ENCODE measurements at places on chromosomes 1 and 21.

- peak; percentile 35 for DNase-seq
These were observed 12.4 kb downstream of the NEXN start for GRCh38 chr1:77900687-77901293.

GRCh38 chr1:176692988-176693696 is 230.2 kb downstream of the PAPPA2 start:
- no peak for DNase-seq

DNA sequence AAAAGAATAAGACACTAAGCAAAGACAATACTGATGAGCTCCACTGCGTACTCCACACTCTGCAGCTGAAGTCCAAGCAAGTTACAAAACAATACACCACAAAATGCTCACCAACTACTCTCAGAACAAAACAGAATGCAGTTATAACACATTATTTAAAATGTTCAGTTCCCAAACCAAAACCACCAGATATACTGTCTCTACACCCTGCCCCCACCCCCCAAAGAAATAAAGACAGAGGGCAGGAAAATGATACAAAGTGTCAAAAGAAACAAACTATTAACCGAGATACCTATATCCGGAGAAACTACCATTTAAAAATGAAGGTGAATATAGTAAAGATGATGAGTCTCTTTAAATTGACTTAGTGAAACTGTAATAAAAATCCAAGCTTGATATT is 623.0 kb downstream of the KIF26B start:
- no peak for DNase-seq

DNA sequence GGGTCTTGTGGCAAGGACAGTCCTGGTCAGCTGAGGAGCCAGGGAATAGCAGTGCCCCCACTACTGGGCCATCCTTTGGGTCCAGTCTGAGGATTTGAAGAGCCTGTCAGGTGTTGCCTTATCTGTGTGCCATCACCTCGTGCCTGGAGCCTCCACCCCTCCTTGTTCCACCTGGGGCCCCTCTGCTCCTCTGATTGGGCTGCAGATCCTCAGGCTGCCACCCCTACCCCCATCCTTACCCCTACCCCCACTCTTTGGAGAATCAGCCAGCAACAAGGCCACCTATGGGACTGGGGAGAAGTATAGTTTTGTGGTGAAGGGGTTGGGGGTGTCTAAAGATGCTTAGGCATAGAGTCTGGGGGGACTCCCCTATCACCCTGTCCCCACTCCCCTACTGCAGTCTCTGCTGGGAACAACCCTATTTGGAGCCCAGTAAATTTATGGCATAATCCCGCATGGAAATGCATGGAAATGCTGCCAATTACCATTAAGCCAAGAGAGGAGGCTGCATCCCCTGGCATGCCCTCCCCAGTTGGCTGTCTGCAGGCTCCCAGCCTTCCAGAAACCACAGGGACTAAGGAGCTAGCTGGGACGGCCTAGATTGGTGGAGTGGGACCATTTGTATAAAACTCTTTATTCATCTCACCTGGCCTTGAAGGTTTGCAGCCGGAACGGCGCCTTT is 142.7 kb upstream of the CSF3R start:
- DNase-seq, result no peak

GRCh38 chr1:38000529-38001455 is 4.5 kb downstream of the FHL3 start:
- no peak for DNase-seq

- DNase-seq, result no peak
These were observed 73.1 kb downstream of the MATN1 start for GRCh38 chr1:30650038-30650967.

- DNase-seq, result no peak
These were observed 7.4 kb downstream of the CLCC1 start for GRCh38 chr1:108955881-108956280.
